Globus pallidus (tissue), 1 donor: ENCODE measurements at places on chromosomes 1 and 21.

GRCh38 chr1:29676496-29676895 is 440.2 kb downstream of the PTPRU start:
- DNase-seq, result no peak

DNA sequence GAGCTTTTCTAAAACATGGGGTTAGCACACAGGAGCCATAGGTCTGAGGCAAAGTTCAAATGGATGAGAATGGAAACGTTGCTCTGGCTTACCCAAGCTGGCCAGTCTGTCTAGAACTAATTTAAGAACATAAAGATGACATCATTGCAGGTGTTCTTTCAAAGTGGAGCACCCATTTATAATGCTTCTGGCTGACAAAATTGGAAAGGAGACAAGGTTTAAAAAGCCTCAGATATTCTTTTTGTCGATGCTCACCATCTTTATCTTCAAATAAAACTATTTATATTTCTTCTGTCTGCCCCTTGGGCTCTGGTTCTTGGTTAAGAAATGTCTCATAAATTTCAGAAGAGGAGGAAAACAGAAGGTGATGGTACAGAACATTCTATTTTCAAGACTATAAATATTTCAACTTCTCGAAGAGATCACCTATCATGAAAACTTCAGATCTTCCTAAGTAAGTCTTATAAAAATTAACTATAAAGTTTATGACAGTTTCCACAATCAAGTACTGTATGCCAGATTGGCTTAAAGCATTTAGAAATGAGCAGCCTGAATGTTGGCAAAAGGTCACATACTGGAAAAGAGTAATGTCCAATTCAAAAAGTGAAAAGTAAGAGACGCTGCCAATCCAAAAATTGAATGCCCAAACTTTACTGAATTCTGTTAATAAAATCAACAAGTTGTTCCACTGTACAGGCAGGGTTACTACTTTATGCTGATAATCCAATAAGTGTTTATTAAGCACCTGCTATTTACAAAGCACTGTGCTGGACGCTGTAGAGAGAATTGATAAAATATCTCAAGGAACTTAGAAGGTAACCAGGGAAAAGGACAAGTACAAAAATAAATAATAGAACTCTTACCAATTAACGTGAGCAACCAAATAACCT is 92.0 kb downstream of the ETS2 start:
- no peak for DNase-seq

DNA sequence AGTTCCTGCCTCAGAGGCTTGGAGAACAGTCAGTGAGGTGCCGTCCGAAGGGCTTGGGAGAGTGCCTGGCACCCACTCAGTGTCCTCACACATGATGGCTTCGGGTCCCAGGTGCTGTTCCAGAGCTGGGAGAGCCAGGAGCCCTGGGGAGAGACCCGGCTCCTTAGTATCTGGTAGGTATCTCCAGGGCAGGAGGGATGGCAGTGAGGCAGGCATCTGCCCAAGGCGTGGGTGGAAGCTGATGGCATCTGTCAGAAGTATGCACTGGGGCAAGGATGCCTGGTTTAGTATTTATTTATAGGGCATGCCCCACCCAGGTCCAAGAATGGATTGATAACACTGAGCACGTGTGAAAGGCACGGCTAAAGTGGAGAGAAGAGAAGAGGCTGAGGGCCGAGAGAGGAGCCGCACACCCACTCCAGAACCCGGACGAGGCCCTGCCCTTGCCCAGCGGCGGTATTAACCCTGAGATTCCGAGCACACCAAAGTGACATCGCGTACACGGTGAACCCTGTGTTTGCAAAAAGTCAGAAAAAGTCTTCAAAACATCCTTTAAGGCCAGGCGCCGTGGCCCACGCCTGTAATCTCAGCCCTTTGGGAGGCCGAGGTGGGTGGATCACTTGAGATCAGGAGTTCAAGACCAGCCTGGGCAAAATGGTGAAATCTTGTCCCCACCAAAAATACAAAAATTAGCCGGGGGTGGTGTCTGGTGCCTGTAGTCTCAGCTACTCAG is 2.4 kb downstream of the TP73 start:
- no peak for DNase-seq

GRCh38 chr1:56297904-56298303 is 281.5 kb downstream of the PLPP3 start:
- DNase-seq, result no peak

DNA sequence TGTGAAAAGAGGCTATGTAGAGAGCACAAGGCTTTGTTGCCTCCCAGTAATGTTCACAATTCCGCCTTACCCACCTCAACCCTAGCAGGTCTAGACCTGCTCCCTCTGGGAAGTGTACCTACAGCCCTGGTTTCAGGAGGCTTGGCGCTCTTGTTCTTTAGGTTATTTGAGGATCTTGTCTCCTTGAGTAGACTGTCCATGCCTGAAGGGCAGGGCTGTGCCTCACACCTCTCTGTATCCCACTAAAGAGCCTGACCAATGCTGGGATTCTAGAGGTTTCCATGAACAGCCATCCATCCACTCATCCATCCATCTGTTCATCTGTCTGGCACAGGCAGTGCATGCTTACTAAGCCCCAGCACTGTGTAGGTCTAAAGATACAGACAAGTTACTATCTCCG is 1.0 kb downstream of the RAB7B start:
- no peak for DNase-seq

DNA sequence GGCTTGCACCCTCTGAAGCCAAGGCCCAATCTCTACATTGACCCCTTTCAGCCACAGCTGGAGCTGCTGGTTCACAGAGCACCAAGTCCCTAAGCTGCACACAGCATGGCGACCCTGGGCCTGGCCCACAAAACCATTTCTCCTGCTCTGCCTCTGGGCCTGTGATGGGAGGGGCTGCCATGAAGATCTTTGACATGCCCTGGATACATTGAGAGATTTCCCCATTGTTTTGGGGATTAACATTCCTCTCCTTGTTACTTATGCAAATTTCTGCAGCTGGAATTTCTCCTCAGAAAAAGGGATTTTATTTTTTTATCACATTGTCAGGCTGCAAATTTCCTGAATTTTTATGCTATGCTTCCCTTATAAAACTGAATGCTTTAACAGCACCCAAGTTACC is 235.8 kb downstream of the COL11A1 start:
- no peak for DNase-seq

- DNase-seq, result no peak
Measured at GRCh38 chr1:97385536-97386277, 535.1 kb downstream of the DPYD start.

GRCh38 chr1:41175546-41175945 is 66.6 kb downstream of the SCMH1 start:
- DNase-seq, result no peak

DNA sequence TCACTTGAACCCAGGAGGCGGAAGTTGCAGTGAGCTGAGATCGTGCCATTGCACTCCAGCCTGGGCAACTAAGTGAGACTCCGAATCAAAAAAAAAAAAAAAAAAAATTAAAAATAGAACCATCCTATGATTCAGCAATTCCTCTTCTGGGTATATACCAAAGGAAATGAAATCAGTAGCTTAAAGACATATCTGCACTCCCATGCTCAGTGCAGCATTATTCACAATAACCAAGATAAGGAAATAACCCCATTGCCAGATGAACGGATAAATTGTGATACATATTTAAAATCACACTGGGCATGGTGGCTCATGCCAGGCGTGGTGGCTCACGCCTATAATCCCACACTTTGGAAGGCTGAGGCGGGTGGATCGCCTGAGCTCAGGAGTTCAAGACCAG is 23.8 kb downstream of the ALDH9A1 start:
- no peak for DNase-seq

DNA sequence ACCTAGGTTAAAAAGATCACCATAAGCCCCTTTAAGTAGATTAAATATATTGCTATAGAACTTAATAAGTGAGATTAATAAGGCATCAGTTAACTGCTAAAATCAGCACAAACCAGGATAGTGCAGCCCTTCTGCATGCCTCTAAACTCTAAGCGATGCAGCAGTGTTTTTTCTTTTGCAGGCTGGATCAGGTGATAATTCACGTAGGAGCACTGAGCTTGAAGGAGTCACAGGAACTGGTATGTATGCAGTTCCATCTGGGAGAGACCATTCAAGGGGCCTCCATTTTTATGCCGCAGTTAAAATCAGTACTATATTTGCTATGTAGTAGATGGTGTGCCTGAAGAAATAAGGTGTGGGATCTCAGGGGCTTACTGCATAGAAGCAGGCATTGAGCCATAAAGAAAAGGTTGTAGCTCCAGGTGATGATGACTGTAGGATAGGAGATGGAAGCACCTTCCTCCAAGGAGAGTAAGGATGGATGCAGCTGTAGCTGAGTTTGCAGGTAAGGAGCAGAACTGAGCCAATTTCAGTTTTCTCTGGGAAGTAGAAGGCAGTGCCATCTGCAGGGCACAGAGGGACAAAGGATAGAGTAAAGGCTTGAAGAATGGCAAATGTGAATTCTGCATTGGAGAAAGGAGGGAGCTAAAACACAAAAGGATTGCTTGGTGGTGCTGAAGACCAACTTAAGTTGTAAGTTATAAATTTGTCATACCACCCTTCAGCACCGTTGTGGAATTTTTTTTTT is 22.6 kb downstream of the NPL start:
- DNase-seq, result no peak

DNA sequence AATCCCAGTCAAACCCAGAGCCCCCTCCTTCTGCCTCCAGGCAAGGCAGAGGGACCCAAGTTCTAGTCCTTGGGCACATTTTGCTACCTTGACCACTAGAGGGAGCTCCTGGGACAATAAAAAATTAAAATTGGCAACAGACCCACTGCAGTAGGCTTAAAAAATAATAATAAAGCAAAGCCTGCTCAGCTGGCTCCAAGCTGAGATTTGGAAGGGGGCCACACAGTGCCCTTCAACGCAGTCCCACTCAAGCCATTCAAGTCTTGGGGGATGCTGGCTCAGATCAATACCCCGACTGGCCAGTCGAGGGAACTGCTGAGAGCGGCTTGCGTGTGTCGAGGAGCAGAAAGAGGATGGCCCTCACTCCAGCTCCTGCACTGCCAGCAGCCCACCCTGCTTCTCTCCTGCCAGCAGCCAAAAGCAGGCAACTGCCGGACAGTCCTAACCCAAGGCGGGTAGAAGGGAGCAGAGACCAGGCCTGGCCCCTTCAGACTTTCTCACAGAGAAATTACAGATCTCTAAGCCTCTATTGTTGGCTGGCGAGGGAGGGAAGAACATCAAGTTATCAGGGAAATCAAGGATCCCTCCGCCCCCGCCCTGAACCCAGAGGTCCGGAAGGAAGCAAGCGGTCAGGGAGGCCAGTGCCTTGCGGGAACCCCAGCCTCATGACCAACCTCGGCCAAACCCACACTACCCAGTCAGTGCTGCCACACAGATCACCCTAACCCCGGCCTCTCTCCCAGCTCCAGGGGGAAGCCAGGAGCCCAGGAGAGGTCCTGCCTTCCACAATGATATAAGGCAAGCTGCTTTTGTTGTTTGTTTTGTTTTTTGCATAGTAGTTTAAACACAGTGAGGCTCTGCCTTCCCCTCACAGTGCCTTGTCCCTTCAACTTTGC is 4.9 kb upstream of the ALDH4A1 start:
- DNase-seq, result peak; percentile 79

GRCh38 chr21:35635261-35635660 is 425.1 kb downstream of the SETD4 start:
- no peak for DNase-seq

- no peak for DNase-seq
Measured at GRCh38 chr1:115922801-115923200, 53.5 kb upstream of the SLC22A15 start.

GRCh38 chr21:42377211-42377950 is 11.0 kb upstream of the TFF1 start:
- no peak for DNase-seq

DNA sequence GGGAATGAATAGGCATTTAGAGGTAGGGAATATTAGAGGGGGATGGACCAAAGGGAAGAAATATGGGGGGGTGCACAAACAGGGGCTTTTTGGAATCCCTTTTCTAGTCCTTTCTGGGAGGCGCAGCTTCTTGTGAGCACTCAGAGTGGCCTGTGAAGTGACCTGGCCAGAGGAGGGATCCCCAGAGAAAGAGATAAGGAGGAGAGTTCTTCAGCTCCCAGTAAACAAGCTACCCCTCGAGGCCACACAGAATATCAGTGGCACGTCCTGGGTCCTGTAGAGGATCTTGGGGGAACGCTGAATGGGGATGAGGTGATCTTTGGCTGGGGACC is 19.4 kb downstream of the VANGL2 start:
- DNase-seq, result no peak

DNA sequence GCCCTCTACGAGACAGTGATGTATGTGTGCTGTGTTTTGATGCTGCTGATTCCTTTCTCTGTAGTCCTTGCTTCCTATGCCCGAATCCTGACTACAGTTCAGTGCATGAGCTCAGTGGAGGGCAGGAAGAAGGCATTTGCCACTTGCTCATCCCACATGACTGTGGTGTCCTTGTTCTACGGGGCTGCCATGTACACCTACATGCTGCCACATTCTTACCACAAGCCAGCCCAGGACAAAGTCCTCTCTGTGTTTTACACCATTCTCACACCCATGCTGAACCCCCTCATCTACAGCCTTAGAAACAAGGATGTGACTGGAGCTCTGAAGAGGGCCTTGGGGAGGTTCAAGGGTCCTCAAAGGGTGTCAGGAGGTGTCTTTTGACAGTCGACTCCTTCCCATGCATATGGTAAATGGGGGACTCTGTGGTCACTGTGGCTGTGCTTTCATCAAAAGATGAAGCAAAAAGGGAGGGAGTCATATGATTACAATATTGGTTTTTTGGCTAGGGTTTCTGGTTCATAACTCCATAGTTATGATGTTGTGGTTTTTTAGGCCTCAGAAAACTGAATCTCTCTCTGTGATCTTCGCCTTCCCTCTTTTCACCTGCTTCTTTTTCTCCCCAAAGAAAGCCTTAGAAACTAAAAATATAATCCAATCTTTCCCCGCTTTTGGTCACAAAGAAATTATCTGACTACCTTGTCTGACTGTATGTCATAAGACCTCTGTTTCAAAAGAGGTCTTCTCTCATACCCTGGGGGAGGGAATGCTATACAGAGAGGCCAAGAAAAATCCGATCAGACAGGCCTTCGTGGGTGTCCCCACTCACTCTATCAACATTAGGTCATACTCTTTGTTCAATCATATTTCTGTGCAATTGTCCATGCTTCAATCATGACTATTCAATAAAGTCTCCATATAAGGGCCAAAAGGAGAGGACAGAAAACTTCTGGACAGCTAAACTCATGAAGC is 4.2 kb downstream of the OR2T1 start:
- no peak for DNase-seq

- DNase-seq, result no peak
Measured at GRCh38 chr1:55039342-55040082, at the start of gene PCSK9. Gene PCSK9, plus strand, starts transcription at chr1:55039548. Its CDS starts 290 bp downstream, at chr1:55039838.

DNA sequence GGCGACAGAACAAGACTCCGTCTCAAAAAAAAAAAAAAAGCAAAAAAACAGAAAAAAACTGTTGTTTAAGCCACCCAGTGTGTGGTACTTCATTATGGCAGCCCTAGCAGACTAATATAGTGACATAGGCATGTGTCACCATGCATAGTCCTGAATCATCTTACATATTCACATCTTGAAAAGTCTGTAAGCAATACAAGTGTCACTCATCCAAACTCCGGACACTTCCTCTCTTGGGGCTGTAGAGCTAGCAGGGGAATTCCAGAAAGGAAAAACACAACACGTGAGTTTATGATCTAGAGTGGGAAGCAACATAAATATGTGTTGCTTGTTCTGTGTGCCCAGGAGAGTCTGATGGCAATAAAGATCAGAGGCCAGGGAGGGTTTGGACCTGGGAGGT is 81.6 kb upstream of the KCNE2 start:
- no peak for DNase-seq
